ENCODE measurements at places on chromosomes 12 and 14. TPM values are rescaled to one million over a fixed set of nuclear protein-coding genes. Genes with fewer than 3 reads are reported as not detected.

The RNFT2 gene
- 15.1 TPM for total RNA-seq

The DERA gene
- total RNA-seq, result 31.3 TPM

The ETFBKMT gene
- 0.57 TPM for total RNA-seq

The FAM222A gene
- total RNA-seq, result 0.52 TPM

The TAS2R50 gene
- 1.1 TPM for total RNA-seq

The PZP gene
- not detected for total RNA-seq

The PROX2 gene
- total RNA-seq, result not detected

The GAS2L3 gene
- 4.4 TPM for total RNA-seq

The MAPKAPK5 gene
- 43.7 TPM for total RNA-seq

The MANSC4 gene
- not detected for total RNA-seq

The CAND1 gene
- total RNA-seq, result 159 TPM

The CD4 gene
- total RNA-seq, result 227 TPM

The CCDC196 gene
- not detected for total RNA-seq

The PMCH gene
- not detected for total RNA-seq

The OR4K13 gene
- total RNA-seq, result not detected

The EPYC gene
- total RNA-seq, result not detected

The MYH6 gene
- 0.08 TPM for total RNA-seq

The SLC39A5 gene
- 0.64 TPM for total RNA-seq

The FITM1 gene
- 2.0 TPM for total RNA-seq

The PAX9 gene
- not detected for total RNA-seq
